ENCODE measurements at places on chromosomes 13 and 19.

DNA sequence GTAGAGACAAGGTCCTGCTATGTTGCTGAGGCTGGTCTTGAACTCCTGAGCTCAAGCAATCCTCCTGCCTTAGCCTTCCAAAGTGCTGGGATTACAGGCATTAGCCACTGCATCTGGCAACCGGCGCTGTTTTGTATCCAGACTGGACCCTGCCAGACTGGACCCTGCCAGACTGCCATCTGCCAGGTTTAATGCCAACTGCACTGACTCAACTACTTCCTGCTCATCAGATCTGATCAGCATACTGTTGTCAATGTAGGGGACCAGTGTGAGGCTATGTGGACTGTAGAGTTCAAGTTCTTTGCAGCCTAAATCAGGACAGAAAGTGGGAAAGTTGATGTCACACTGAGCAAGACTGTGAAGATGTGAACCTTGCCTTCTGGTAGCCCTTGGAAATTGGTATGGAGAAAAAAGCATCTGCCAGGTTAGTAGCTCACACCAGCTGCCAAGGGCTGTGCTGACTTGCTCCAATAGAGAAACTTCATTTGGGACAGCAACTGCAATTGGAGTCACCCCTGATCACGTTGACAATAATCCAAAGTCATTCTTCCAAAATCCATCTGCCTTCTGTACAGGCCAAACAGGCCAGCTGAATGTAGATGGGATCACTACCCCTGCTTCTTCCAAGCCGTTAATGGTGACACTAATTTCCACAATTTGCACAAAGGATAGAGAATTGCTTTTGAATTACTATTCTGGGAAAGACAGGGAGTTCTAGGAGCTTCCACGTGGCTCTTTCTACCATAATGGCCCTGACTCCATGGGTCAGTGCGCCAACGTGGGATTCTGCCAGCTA, 36.8 kb upstream of the ATP1A3 start:
- no peak for DNase-seq

GRCh38 chr13:97659602-97660001, 225.6 kb downstream of the RAP2A start:
- no peak for DNase-seq

GRCh38 chr13:74145249-74145975, 11.2 kb upstream of the KLF12 start:
- DNase-seq, result no peak

DNA sequence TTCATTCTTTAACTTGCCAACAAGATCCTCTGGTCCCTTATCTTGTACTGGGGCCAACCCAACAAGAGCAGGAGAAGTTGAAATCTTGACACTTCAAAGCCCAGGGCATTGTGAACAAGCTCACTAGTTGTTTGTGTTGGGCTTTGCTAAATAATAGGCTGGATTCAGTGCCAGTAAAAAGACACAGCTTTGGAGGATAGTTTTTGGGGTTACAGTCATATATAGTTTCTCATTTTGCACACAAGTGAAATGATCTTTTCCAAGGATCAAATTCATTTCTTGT, 30.3 kb upstream of the LRCH1 start:
- no peak for DNase-seq

- DNase-seq, result peak; percentile 67
These were observed at the start of gene TLE5 for GRCh38 chr19:3062165-3063105. Gene TLE5 (minus strand): TSS chr19:3062495. CDS start chr19:3062200, 295 bp downstream.

DNA sequence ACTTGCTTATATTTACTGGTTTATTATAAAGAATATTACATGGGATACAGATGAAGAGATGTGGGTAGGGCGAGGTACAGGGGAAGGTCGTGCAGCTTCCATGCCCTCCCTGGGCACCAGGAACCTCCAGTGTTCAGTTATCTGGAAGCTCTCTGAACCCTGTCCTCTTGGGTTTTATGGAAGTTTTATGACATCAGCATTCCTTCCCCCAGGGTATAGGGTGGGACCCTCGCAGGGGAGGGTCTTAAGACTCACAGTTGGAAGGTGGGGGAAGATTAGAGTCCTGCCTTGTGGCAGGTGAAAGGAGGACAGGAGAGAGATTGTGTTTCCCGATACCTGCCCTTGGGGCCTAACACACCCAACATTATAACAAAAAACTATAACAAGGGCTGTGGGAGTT, 71.8 kb upstream of the NPAS1 start:
- DNase-seq, result no peak

DNA sequence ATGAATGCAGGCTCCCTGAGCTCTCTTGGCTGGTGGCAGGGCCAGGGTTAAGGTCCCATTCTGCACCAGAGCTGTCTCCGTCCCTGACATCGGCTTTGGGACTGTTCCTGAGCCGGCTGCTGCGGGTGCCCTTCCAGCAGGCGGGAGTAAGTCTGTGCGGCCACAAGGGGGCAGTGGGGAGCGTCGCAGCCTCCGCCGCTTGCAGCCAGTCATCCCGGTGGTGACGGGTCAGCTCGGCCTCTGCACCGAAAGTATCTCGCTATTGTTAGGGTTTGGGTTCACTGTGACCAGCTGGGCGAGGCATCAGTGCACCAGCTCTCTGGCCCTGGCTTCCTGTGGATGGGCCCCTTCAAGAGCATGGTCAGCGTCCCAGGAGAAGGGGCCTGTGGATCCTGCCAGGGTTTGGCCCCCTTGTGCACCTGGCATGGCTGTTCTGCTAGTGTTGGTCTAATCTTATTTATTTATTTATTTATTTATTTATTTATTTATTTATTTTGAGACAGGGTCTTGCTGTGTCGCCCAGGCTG, 15.1 kb downstream of the NDUFB7 start:
- peak; percentile 85 for DNase-seq

DNA sequence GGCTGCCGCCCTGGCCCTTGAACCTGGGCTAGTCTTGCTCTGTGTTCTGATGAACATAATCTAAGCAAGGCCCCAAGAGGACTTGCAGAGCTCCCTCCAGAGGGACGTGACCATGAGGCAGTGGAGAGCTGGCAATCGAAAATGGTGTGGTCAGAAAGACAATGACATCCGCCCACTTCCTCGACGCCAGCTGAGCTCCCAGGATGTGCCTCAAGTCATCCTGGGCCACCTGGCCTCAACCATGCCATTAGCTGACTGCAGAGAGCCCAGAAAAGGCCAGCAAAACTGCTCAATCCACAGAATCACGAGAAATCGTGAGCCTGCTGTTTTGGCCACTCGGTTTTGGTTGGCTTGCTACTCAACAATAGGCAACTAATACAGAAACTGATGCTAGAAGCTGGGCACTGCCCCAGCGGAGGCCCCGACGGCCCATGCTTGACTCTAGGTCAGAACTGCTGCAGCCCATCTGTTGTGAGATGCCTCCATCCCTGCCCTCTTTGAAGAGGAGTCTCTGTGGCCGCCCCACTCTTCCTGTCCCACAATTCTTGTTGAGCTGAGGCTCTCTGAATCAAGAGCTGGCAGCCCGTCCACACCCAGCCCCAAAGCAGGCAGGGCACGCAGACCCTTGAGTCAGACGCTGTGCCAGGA, 53.3 kb downstream of the STK24 start:
- no peak for DNase-seq

GRCh38 chr19:15288146-15288963, 44.0 kb downstream of the BRD4 start:
- no peak for DNase-seq

DNA sequence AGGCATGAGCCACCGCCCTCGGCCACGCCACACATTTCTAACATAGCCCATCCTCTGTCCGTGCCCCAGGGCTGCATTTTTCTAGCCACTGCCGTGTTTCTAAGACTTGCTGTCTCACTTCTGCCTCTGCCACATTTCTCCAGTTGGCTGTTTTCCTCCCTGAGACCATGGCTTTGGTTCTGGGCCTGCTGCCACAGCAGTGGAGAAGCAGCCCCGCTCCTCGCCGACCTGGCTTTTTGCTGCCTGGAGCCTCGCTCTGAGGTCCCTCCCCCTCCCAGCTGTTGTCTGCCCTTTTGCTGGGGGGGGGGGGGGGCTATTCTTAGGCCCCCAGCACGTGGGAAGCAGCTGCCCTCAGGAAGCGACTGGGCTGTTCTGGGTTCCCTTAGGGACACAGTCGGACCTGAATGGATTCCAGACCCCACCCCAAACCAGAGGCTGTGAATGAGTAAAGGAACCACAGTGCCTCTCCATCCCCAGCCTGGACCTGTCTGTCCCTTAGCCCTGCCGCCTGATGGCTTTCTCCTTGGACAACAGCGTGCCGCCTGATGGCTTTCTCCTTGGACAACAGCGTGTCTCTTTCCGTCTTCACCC, 3.3 kb downstream of the GYS1 start:
- DNase-seq, result no peak

DNA sequence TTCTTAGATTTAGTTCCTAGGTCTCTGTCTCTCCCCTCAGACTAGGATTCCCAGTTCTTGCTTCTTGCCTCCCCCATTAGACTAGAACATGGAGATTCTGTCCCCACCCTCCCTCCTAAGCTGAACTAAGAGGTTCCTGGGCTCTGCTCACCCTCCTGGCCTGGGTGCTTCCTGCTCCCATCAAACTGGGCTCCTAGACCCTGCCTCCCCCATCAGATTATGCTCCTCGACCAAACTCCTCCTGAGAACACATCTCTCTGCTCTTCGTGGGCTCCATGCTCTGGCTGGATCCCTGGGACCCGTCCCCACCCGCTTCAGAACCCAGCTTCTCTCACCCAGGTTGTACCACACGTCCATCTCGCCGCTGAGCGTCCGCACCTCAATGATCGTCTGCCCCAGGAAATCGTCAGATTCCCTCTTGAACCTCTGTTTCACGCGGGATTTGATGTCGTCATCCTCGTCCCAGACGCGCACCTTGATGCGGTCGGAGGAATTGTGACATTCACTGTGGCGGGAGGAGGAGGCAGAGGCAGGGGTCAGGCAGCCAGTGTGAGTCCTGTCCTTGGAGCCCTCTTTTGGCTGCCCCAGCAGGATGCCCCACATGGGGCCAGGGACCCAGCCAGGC, 42.7 kb downstream of the UNC13A start:
- DNase-seq, result no peak

GRCh38 chr13:91805605-91806004, 407.2 kb downstream of the GPC5 start:
- no peak for DNase-seq

DNA sequence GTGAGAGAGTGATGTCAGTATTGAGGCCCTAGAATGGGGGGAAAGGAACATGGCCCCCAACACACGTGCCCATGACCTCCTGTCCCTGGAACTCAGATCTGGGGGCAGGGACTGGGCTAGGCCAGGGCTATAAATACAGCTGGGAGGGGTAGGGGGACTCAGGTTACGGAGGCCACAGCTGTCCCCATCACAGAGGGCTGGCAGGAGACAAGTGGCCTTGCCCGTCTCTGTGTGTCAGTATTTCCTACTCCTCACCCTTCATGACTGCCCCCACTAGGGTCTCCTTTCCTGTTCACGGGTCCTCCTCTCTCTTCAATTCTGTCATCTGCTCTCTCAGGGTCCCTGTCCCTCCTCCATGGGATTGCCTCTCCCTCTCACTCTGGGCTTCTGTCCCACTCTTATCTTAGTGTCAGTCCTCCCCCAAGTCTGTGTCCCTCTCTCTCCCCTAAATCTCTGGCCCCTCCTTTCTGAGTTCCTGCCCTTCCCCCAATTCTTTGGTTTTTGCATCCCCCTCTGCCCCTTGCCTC, 687 bp upstream of the HRC start:
- DNase-seq, result no peak

GRCh38 chr19:55044771-55045716, 7.0 kb upstream of the GP6 start:
- DNase-seq, result no peak

GRCh38 chr19:13783565-13784500, 9.6 kb downstream of the C19orf53 start:
- no peak for DNase-seq

GRCh38 chr19:56085571-56086275, 35.4 kb downstream of the ZNF787 start:
- no peak for DNase-seq

DNA sequence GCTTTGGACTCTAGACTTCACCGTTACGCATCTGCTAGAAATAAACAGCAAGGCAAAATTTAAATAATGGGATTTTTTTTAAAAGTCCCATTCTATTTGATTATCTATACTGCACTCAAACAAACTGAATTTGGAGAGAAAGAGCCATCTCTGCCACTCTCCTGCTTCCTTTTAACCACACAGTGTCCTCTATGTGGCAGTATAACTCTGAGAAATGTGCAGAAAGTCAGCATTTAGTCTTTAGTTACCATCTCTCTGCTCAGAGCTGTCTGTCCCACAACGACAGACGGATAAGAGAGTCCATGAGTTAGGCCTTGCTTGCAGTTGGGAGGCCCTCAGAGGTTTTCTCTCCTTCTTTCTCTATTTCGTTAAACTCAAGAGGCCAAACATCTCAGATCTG, 21.2 kb downstream of the CCNA1 start:
- no peak for DNase-seq

DNA sequence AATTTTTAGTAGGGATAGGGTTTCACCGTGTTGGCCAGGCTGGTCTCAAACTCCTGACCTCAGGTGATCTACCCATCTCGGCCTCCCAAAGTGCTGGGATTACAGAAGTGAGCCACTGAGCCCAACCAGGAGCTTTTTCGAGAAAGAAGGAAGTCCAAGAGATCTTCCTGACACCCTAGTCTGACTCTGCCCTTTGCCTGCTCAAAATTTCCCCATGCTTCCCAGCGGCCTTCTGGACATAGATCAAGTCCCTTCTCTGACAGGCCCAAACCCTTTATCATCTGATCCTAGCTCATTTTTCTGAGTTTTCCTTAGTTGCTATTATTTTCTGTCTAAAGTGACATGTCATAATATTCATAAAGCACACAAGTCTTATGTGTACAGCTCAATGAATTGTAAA, 1.5 kb upstream of the BAX start:
- DNase-seq, result no peak

- DNase-seq, result no peak
These were observed 8.7 kb downstream of the PRR12 start for GRCh38 chr19:49599378-49600295.

DNA sequence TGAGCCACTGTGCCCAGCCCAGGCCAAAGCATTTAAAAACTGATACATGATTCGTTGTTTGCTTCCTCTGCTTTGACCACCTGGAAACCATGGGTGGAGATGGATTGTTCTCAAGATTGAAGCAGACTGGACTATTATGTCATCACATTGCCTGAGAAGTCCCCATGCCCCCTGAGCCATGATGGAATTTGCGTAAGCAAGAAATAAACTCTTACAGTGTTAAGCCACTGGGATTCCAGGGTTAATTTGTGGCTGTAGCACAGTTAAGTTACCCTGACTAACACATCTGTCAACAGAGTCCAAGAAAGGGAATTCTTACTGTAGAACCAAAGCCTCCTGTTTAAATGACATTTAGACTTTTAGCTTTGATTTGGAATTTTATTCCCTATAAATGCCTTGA, 19.4 kb upstream of the DHRS12 start:
- DNase-seq, result no peak

- peak; percentile 65 for DNase-seq
These were observed 275.9 kb downstream of the ZNF536 start for GRCh38 chr19:30647891-30648720.

Data from Daoy (cell line).